ENCODE measurements at places on chromosomes 7 and 10. TPM values are rescaled to one million over a fixed set of nuclear protein-coding genes. Genes with fewer than 3 reads are reported as not detected.

Gene GJC3
- total RNA-seq: not detected

Gene HYAL4
- total RNA-seq: not detected

Gene CPA4
- not detected for total RNA-seq

Gene UCN3
- not detected for total RNA-seq

Gene AKR1C1
- 27.5 TPM for total RNA-seq

Gene SORBS1
- total RNA-seq: 101 TPM

Gene EGFR
- 18.4 TPM for total RNA-seq

Gene PNLIPRP1
- total RNA-seq: not detected

Gene RNF32
- total RNA-seq: 0.98 TPM

Gene HERPUD2
- total RNA-seq: 16.7 TPM

Gene JCAD
- total RNA-seq: 15.5 TPM

Gene ASAH2
- 2.2 TPM for total RNA-seq

Gene HOXA10
- not detected for total RNA-seq

Gene MLLT10
- 65.4 TPM for total RNA-seq

Gene EBF3
- total RNA-seq: 0.74 TPM

Gene ABCC2
- 0.49 TPM for total RNA-seq

Gene KCTD7
- 39.1 TPM for total RNA-seq

Gene INA
- total RNA-seq: 161 TPM

Gene TMEM196
- total RNA-seq: 12.0 TPM

Gene RET
- 2.2 TPM for total RNA-seq

Gene TAC1
- 8.4 TPM for total RNA-seq

Gene NUTM2B
- 0.74 TPM for total RNA-seq

Gene AEBP1
- total RNA-seq: 7.9 TPM

Gene UPF2
- 22.4 TPM for total RNA-seq

Gene PRLHR
- 2.0 TPM for total RNA-seq

Gene CTTNBP2
- 52.9 TPM for total RNA-seq

Gene MEOX2
- 0.25 TPM for total RNA-seq

Gene CYP2C19
- total RNA-seq: 0.25 TPM

Measured in temporal lobe (tissue), 4 donors.